ENCODE measurements at places on chromosomes 11 and 22.

- DNase-seq: no peak
These were observed 114.9 kb downstream of the MPPED2 start for GRCh38 chr11:30471244-30471643.

DNA sequence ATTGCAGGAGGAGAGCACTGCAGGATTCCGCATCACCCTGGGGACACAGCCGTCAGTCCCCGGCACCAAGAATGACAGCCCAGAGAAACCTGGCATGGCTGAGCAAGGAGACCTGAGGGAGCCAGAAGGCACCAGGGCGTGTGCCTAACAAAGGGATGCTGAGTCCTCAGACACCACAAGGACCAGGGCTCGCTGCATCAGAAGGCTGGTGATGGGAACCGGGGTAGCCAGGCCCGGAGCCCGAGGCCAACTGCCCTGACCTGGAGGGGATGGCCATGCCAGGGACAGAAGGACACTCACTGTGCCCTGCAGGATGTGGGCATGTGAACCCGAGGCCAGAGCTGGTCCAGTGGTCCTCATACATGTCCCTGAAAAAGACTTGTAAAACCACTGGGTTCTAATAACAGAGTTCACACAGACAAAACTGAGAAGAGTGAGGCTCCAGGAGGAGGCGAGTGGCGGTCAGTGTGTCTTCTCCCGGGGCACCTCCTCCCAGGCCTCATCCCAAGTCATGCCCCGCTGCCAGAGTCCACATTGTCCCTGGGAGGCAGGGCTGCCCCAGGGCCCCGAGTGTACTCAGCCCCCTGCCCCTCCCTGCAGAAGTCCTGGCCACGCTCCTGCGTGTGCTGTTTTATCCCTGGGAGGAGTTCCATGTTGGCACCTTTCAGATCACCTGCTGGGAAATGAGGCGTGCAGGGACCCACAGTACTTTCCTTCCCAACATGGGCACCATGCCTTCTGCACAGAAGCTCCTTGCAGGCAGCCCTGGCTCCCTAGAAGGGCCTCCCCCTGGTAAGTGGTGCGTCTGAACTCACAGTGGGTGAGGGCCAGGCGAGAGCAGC is 42.5 kb downstream of the TBX1 start:
- DNase-seq: no peak

DNA sequence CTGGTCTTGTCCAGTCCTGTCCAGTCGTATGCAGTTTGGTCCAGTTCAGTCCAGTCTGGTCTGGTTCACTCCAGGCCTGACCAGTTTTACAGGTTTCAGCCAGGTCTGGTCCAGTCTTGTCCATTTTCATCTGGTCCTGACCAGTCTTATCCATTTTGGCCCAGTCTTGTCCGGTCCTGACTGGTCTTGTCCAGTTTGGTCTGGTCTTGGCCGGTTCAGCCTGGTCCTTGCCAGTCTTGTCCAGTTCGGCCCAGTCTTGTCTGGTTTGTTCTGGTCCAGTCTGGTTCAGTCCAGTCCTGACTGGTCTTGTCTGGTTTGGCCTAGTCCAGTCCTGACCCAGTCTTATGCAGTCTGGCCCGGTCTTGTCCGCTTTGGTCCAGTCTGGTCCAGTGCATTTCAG is 380.2 kb downstream of the OR4C45 start:
- DNase-seq: no peak

GRCh38 chr11:59800390-59801025 is 10.1 kb downstream of the MRPL16 start:
- no peak for DNase-seq

GRCh38 chr11:72333661-72334060 is 89.7 kb upstream of the PHOX2A start:
- no peak for DNase-seq

DNA sequence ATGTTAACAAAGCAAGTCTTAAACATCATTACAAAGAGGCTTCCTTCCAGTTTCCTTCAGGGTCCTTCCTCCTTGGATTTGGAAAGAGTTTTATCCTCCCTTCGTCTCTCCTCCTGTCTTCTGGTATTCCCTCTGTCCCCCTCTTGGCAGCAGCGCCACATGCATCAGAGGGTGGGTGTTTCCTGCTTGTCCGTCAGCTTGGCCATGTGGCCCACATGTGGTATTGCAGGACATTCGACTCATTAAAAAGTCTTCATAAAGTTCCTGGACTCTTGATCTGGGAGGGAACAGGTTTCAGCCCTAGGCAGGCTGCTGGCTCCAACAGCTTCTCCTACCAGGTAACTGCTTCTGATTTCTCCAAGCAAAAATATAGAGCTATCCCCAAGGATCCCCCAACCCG is 189.8 kb downstream of the CSNK2A3 start:
- peak; percentile 35 for DNase-seq

- DNase-seq: no peak
These were observed 359.5 kb downstream of the INSC start for GRCh38 chr11:15473954-15474837.

DNA sequence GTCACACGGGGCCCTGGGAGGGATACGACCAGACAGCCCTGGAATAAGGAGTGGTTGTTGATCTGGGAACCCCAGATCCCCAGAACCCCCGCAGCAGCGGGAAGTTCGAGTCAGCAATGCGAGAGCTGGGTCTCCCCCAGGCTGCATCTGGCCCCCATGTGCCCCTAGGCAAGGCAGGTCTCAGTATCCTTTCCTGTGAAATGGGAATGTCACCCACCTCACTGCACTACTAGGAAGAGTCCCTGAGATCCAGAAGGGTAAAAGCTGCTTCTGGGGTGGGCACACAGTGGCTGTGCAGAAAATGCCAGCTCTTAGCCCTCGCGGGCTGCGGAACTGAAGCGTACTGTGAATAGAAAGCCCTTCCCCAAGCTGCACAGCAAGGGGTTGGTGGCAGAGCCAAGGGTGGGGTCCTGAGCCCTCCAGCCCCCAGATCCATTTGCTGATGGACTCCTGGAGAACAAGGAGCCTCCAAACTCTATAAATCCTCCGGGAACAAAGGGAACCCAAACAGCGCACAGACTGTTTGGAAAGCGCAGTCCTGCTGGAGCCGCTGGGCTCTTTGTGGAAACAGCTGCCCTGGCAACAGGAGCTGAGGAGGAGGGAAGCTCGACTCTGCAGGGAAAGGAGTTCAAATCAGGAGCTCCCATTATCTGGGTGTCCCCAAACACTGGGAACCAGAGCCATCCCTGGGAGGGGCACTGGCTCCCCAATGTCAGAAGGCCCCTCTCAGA is 68.2 kb upstream of the SHISAL1 start:
- no peak for DNase-seq

DNA sequence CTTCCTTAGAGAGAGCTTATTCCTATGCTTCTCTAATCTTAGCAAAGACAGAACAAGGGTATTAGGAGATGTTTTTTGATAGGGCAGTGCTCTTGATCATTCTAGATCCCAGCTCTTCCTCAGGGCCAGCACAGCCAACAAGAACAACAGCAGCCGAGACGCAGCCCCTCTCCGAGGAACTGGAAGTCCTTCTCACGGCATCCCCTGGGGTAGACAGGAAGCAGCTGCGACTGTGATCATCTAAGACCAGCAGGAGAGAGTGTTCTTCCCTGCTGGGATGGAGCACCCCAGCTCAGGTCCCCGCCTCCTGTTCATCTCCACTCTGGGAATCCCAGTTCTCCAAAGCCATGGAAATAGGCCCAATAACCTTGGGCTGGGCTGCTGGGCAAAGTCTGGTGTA is 29.6 kb downstream of the IRAG1 start:
- no peak for DNase-seq

DNA sequence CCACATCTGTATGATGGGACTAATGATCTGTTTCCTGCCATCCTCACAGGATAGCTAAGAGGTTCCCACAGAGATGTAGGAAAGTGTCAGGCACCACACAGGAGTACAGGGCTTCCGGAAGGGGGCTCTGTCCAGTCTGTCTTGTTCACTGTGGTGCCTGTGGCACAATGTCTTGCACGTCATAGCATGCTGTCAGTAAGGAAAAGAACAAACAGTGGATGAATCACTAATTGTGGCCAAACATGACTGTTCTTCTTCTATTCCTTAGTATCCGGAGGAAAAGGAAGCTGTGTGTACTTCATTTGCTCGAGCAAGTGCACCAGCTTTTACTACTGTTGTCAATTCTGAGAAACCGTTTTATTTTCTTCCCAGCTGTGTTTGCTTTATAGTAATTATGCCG is 73.4 kb upstream of the YWHAH start:
- peak; percentile 95 for DNase-seq

- no peak for DNase-seq
These were observed 2.1 kb upstream of the KIAA1671 start for GRCh38 chr22:24950272-24950902.

GRCh38 chr11:33389635-33390034 is 132.5 kb downstream of the HIPK3 start:
- no peak for DNase-seq

- DNase-seq: no peak
These were observed 26.6 kb downstream of the TRIM5 start for GRCh38 chr11:5658318-5658717.

DNA sequence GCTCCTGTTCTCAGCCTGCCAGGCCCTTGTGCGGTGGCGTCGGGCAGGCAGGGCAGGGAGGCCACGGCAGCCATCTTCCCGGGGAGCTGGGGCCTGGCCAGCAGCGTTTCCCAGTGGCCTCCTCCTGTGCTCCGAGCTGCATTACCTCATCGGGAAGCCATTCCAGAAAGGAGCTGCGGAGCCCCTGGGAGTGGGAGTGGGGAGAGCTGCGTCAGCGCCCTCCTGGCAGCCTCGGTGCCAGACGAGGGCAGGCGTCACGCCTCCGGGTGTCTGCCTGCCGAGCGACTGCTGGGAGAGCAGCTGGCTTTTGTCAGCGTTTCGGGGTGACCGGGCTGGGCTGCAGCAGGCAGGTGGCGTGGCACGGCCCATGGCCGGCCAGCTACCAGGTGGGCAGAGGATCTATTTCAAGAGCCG is 30.9 kb upstream of the WNT7B start:
- DNase-seq: peak; percentile 95

GRCh38 chr11:1039481-1040427 is 3.2 kb upstream of the MUC6 start:
- no peak for DNase-seq

GRCh38 chr11:86156397-86156955 is 87.6 kb upstream of the PICALM start:
- DNase-seq: no peak

- DNase-seq: no peak
These were observed 192.3 kb downstream of the TBC1D22A start for GRCh38 chr22:46954781-46955180.

DNA sequence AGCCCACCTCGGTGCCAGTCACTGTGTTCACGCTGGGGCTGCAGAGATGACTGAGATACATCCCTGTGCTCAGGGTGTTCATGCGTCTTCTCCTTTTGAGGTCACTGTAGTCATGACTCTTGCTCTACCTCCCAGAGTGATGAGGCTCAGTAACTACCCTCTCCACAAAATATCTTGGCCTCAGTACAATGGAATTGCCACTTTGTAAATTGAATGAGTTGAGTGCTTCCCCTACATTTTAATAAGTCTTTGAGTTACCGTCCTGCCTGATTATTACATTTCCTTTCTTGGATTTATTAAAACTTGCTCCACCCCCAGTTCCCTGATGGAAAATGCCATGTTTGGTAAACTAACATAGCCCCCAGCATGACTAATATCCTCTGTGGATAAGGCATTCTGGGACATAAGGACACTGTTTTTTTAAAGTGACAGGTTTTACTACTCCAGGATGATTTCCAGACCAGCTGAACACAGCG is 15.9 kb downstream of the PRSS23 start:
- DNase-seq: peak; percentile 66

- no peak for DNase-seq
These were observed 25.8 kb upstream of the P2RY6 start for GRCh38 chr11:73246303-73246702.

- no peak for DNase-seq
These were observed 3.9 kb downstream of the PACSIN2 start for GRCh38 chr22:43011079-43011478.

GRCh38 chr11:3021125-3021524 is 29.0 kb upstream of the NAP1L4 start:
- DNase-seq: peak; percentile 54

DNA sequence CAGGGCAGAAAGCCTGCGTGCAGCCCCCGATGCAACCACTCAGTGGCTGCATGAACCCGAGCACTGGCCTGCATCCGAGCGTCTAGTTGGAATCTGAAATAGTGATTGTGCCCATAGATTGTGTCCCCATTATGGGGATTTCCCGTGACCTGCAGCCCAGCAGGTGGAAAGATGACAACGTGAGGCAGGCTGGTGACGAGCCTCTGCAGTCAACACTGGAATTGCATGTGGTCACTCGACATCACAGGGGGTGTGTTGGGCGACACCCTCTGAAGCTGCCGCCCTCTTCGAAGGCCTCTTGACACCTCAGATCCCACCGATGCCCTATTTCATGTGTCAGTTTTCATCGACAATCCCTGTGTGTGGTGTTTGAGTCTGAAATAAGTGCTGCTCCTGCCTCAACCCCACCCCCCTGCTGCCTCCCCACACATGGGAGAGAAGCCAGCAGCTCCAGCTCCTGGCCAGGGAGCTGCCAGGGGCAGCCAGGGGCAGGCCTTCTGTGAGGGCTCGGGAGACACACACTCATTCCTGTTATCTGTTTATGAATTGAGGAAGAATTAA is 172.0 kb upstream of the B3GAT1 start:
- no peak for DNase-seq

GRCh38 chr11:17117262-17117661 is 39.8 kb upstream of the RPS13 start:
- no peak for DNase-seq

DNA sequence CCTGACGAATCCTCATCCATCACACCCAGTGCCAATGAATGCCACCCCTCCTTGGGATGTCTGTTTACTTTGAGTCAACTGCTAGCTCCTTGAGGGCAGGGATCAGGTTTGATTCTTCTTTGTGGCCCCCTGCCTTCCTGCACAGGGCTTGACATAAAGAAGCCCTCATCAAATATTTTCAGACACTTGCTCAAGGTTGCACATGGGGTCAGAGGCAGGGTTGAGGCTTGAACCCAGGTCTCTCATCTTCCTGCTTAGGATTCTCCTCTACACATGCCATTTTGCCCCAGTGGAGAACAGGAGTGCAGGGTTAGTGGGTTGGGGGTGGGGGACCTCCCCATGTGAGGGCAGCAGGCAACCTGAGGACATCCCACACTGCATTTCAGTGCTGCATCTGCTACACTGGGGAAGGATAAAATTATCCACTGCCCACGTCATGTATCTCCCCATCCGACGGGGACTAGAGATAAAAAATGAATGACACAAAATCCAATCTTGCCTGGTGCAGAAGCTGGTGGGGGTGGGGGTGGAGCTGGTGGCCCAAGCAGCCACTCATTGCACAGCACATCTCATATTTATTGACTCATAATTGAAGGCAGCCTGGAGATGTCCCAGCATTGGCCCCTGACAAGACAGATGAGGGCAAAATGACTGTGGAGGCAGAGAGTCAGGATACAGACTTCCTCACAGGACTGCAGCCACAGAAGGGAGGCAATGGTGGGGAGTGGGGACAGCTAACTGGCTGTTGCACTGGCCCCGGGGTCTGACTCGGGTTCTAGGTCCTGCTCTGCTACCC is 41.3 kb downstream of the NEU3 start:
- peak; percentile 31 for DNase-seq

GRCh38 chr22:36104988-36105387 is 55.6 kb downstream of the APOL3 start:
- peak; percentile 61 for DNase-seq

All from ELR (cell line).